AG09309 (cell line): ENCODE measurements at places on chromosomes 13 and 19.

DNA sequence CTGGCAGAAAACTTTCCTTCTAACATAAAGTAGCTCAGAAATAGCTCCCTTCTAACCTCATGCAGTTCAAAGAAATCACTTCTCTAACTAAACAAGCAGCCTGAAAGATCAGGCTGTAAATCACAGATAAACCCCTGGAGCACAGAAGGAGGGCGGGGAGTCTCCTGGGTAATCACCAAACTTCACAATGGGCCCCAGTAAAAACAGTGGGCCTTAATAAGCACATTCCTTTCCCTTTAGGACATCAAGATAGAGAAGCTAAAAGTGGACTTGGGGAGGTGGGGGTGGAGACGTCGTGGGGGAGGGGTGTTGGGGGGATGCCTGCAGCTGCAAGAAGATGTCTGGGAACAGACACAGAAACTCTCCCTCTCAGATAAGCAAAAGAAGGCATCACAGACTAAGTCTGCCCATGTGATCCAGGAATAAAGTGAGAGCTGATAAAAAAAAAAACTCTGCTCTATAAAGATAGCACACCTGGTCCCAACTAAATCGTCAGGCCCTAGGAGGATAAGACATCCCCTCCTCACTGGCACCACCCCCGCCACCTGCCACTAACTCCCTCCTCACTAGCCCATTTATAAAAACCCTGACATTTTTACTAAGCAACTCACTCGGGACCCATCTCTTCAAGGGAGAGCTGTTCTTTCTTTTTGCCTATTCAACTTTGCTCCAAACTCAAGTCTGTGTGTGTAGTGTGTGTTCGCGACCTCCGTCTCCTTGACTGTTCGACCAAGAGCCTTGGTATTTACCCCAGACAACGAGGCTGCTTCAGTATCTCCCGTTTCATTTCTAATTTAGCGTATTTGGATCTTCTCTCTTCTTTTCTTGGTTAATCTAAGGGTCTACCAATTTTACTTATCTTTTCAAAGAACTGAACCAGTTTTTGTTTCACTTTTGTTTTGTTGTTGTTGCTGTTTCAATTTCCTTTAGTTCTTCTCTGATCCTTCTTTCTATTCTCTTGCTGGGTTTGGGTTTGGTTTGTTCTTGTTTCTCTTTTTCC lies 31.7 kb downstream of the DNAJC15 start:
- DNase-seq, result peak; percentile 42

GRCh38 chr19:47107202-47107952 lies 6.2 kb downstream of the ZC3H4 start:
- DNase-seq, result no peak

DNA sequence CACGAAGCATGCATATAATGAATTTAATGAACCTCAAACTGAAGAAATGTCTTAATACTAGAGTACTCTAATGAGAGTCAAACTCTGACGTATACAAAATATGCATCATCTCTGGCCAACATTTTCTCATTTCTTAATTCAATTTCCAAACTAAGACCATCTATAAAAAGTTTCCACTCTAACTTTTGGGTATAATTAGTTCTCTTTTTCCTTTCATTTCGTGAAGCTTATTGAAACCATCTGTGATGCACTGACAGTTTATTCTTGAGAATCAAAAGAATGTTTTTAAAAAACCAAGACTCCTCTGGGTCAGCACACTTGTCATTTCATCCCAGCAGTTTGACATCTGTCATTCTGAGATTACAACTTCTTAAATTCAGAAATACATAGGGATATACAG lies 90.0 kb downstream of the CAB39L start:
- no peak for DNase-seq

DNA sequence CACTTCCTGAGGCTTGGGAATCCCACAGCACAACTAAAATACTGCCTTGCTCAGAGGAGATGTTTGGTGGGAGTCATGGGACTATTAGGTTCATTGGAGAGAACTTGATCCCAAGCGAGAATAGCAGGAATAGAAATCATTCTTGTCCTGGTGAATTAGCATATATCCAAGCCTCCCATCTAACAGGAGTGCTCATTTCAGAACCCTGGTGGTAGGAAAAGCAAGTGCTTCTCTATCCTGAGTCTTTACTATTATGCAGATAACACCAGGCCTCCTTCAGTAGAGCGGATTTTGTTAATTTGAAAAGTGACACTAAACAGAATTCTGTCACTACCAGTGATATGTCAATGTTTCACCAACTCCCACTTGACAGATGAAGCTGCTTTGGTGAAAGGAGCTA lies 199.5 kb downstream of the ATP8A2 start:
- DNase-seq, result no peak

- no peak for DNase-seq
Measured at GRCh38 chr13:102443249-102443648, 41.4 kb upstream of the FGF14 start.

DNA sequence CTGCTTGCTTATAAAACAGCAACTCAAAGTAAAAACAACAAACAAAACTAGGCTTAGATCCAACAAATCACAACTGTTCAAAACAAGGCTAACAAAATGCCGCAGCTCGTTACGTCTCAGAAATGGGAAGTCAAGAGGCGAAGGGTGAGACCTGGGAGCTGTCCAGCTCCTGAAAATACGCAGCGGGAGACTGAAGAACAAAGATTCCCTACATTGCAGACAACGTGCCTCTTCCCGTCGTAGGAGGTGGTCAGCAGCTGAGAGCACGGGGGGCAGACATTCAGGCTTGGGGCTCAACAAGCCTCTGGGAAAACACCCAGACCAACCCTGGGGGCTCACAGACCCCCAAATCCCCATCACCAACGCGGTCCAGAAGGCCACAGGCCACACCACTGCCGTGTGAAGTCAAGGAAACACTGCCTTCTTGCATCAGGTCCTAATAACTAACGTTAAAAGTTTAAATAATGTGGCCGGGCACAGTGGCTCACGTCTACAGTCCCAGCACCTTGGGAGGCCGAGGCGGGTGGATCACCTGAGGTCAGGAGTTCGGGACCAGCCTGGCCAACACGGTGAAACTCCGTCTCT lies 13.5 kb downstream of the PLPP2 start:
- DNase-seq, result no peak

DNA sequence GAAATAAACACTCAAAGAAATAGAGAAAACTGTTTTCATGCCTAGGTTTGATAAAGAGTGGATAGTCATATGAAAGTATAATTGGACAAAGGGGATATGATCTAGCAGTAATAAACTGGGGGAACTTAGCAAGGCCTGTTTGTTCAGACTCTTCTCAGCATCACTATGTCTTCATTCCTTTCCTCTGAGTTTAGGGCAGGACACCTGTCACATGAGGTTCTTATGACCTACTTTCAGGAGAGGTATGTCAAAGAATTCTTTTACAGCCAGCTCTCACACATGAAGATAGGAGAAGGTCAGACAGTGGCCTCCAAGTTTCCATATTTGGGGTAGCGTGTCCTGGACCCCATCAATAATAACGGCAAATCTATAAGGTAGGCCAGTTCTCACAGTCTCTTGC lies 11.4 kb upstream of the RFXAP start:
- DNase-seq, result no peak

- no peak for DNase-seq
Measured at GRCh38 chr19:42132030-42132628, at the start of gene POU2F2. TSS of gene POU2F2 (minus strand) at chr19:42132446. CDS start at chr19:42132411, 35 bp downstream.

- no peak for DNase-seq
Measured at GRCh38 chr13:79532576-79532975, 51.6 kb downstream of the NDFIP2 start.

GRCh38 chr13:21232196-21232595 lies 55.7 kb downstream of the MRPL57 start:
- DNase-seq, result peak; percentile 78

GRCh38 chr13:98300956-98301641 lies 124.0 kb upstream of the RNF113B start:
- DNase-seq, result no peak

- no peak for DNase-seq
Measured at GRCh38 chr13:113635048-113635420, 23.0 kb downstream of the ATP4B start.

- DNase-seq, result no peak
Measured at GRCh38 chr19:35628264-35628564, 622 bp upstream of the RBM42 start.

- no peak for DNase-seq
Measured at GRCh38 chr13:106797081-106797640, 229.2 kb upstream of the ARGLU1 start.

- DNase-seq, result no peak
Measured at GRCh38 chr19:50465986-50466705, 10.2 kb upstream of the EMC10 start.

- no peak for DNase-seq
Measured at GRCh38 chr13:51260154-51260553, 38.0 kb downstream of the FAM124A start.

DNA sequence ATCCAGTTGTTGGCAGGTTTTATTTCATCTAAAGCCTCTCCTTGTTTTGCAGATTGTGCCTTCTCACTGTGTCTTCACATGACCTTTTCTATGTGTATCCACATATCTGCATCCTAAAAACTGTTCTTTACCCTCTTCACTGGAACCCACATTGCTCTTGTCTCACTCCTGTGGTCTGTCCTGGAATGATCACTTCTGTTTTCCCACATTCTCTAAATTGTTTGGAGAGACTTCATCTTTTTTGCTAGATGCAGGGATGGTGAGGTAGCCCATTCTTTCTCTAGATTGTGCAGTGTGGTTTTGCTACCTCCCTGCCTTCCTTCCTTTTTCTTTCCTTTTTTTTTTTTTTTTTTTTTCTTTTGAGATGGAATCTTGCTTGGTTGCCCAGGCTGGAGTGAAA lies 608.6 kb upstream of the MIR17HG start:
- no peak for DNase-seq

- DNase-seq, result no peak
Measured at GRCh38 chr13:102000764-102001163, 401.1 kb downstream of the FGF14 start.

- no peak for DNase-seq
Measured at GRCh38 chr13:32511482-32511881, 27.1 kb downstream of the N4BP2L2 start.

DNA sequence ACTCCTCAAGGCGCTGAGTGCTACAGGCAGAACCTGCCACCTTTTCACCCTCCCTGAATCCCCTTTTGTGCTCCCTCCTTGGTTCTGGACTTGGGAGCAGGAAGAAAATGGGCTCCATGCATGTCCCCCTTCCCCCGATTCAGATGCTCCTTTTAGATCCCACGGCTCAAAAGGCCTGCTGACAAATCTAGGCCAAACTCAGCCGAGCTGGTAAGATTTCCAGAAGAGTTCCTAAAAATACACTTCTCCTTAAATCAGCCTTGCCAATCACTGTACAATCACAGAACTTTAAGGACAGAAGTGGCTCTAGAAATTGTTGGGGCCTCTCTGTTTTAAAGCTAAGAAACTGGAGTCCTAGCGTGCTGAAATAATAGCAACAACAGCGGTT lies 37.3 kb downstream of the MBNL2 start:
- DNase-seq, result no peak

GRCh38 chr13:65417953-65418352 lies 1812.2 kb downstream of the PCDH9 start:
- no peak for DNase-seq

GRCh38 chr19:29259153-29259552 lies 46.2 kb upstream of the UQCRFS1 start:
- DNase-seq, result no peak

- DNase-seq, result no peak
Measured at GRCh38 chr19:11814700-11815035, 595 bp downstream of the ZNF440 start.
